ENCODE measurements at places on chromosomes 3 and 15. TPM values are rescaled to one million over a fixed set of nuclear protein-coding genes. Genes with fewer than 3 reads are reported as not detected.
A peak's percentile ranks its signal among the peaks of the same experiment; 100 is the strongest.

GRCh38 chr3:55511895-55512570, 24.9 kb upstream of the WNT5A start:
- no peak for DNase-seq

GRCh38 chr3:150243466-150243865, 164.6 kb upstream of the TSC22D2 start:
- DNase-seq = no peak

- DNase-seq = no peak
These were observed 325.5 kb downstream of the SATB1 start for GRCh38 chr3:18099611-18100010.

DNA sequence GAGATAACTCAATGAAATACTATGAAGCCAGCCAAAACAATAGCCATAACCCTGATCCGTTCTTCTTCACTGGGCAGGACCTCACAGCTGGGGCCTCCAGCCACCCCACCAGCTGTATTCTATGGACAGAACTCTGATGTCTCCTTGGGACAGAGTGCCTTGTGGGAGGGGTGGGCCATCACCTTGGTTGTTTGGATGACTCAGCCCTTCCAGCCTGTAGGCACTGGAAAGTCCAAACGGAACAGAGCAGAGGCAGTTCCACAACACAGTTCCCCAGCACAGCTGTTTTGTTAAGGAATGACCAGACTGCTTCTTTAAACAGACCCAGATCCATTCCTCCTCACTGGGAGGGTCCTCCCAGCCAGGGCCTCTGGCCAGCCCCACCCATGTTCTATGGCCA, 31.9 kb upstream of the ZBED2 start:
- no peak for DNase-seq

GRCh38 chr3:135324301-135324700, 529.2 kb downstream of the EPHB1 start:
- no peak for DNase-seq

- DNase-seq = no peak
These were observed 175.4 kb upstream of the GBE1 start for GRCh38 chr3:81936817-81937216.

DNA sequence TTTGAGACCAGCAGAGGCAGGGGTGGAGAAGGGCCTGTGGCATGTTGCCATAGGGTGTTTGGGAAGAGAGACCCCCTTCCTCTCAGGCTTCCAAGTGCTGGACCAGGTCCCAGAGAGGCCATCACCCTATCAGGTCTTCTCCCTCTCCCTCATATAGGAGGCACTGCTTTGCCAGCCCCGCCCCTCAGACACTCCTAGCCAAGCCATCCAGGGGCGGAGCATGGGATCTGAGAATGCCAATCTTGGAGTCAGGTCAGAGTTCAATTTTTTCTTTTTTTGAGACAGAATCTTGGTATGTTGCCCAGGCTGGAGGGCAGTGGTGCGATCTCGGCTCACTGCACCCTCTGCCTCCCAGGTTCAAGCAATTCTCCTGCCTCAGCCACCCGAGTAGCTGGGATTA, 32.7 kb downstream of the CRABP1 start:
- DNase-seq = no peak

DNA sequence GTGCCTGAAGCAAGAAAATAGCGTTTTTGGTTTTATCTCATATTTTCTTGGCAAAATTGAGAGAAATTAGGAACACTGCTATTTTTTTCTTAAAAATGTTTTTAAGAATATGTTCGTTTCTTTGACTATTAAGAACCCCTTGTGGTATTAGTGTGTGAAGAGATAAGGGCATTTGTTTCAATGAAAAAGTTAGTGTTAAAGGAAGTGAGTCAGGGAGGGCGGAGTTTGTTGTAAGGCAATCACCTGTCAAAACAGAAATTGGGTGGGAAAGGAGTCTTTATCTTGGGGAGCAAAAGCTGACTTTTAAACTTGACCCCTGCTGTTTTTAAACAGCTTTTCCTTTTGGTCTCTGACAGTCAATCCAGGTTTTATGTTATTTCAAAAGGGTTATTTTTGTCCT, 4.2 kb downstream of the RAP2B start:
- no peak for DNase-seq

- no peak for DNase-seq
These were observed 46.6 kb downstream of the TYRO3 start for GRCh38 chr15:41605566-41605965.

- no peak for DNase-seq
These were observed 60.9 kb downstream of the RPLP1 start for GRCh38 chr15:69513450-69513960.

DNA sequence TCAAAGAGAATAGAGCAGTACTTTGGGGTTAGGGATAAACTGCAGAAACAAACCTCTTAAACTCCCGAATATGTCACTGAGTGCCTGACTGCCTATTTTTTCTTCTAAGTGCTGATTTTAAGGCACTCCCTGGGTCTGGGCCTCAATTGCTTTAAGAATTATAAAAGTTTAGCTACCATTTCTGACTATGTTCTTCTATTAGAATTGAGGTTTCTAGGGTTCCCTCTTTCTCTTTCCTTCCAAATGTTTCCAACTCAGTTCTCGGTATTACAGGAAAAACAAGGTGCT, 28.9 kb downstream of the PLS1 start:
- no peak for DNase-seq

GRCh38 chr3:57512166-57512565, 32.0 kb downstream of the DNAH12 start:
- DNase-seq = no peak

- no peak for DNase-seq
These were observed 359.8 kb upstream of the C2CD4B start for GRCh38 chr15:62524848-62525247.

DNA sequence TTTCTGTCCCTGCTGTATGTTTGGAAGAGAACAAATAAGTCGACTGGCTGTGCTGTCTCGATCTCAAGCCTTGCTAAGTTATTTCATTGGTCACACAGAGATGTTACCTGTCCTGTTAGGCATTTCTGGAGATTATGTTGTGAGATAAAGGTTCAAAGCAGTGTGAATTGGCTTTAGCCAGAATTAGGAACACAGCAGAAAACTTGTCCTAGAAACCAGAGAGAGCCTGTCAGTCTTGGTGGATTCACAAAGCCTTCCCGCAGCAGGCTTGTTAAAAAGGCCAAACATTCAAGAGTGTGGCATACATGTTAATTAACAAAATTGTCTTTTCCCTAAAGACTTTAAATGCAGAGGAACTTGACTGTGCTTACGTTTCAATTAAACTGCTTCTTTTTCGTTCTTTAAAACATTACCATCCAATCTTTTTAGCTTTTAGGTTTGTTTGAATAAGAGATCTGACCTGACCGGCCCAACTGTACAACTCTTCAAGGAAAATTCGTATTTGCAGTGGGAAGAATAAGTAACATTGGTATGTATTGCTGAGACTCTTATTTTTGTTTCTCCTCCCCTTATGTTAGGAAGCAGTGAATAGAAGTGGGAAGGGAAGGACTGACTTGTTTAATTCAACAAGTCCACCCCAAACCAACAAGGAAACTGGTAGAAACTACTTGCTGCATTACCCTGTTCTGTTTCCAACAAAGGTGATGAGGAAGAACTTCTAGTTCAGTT, 25.2 kb downstream of the ABHD2 start:
- DNase-seq = no peak

DNA sequence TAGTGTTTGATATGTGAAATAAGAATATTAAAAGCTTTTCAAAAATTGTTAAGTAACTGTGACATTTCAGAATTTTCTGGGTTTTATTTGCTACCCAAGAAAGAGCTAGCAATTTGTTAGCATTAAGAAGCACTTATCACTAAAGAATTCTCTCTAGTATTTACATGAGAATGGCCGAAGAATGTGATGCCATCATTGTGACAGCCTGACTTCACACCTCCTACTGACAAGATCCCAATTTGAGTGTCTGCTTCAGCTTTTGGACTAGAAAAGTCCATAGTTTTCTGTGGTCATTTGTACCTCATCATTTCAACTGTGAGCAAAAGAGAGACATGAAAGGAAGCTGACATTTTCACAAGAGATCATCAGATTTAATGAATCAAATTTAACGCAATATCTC, 548.1 kb upstream of the AGTR1 start:
- no peak for DNase-seq

- DNase-seq = no peak
These were observed 183.8 kb upstream of the KCNMB2 start for GRCh38 chr3:178352326-178353005.

- no peak for DNase-seq
These were observed 156.2 kb downstream of the FGF12 start for GRCh38 chr3:192570821-192571791.

GRCh38 chr3:143830786-143831185, 17.5 kb downstream of the SLC9A9 start:
- no peak for DNase-seq

GRCh38 chr3:127374086-127375010, 86.5 kb upstream of the PRR20G start:
- DNase-seq = peak; percentile 79

DNA sequence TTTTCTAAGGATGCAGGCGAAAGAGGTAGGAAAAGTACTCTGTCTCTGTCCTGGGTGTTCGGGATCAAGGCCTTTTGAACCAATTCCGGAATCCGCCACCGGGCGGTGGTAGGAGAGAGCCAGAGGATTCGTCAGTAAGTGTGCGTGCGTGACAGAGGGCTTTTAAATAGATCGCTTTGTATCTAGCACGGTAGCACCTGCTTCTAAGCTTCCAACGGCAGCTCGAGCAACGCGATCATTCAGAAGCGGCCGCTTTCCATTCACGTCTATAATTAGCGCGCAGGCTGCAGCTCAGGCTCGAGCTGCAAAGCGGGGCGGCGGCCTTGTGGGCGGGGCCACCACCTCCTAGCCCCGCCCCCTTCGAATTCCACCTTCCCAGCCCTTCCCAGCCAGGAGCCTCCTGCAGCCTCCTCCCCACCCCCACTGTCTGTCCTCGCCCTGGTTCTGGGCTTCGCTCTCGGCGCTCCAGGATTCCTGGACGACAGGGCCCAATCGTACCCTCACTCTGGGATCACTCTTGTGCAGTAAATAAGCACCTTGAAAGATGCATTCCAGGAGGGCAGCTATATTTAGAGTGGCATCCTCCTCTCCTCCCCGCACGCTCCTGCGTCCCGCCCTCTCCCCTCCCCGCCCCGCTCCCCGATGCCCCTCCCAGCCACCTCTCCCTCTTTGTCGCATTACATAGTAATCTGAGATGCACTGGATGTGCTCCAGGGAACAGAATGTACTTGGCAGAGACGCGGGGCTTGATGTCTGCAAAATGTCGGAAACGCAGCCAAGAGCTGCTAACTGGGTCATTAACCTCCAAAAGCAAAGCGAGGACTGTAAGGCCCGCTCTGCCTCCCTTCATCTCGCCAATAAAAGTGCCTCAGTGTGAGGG, 224.1 kb upstream of the TPRG1 start:
- peak; percentile 87 for DNase-seq

- DNase-seq = no peak
These were observed 1041.2 kb downstream of the TUSC7 start for GRCh38 chr3:117750674-117751269.

DNA sequence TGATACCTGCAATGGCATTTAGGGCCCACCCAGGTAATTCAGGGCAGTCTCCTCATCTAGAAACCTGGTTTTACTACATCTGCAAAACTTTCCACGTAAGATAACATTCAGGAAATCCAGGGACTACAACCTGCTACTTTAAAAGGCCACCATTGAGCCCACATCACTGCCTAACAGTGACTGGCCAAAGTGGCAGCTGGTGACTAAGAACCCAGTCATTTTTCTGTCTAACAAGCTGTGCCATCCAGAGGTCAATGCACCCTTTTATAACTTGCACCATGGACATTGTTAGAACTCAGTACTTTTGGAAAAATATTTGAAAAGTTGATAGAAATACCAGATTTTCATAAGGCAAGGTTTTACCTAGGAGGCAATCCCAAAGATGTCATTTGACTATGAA, 492.4 kb downstream of the OTOL1 start:
- no peak for DNase-seq

GRCh38 chr3:52056521-52056967, at the start of gene DUSP7:
TSS of gene DUSP7 (minus strand) at chr3:52056571. CDS start at chr3:52056366, 205 bp downstream.
- DNase-seq = peak; percentile 64

DNA sequence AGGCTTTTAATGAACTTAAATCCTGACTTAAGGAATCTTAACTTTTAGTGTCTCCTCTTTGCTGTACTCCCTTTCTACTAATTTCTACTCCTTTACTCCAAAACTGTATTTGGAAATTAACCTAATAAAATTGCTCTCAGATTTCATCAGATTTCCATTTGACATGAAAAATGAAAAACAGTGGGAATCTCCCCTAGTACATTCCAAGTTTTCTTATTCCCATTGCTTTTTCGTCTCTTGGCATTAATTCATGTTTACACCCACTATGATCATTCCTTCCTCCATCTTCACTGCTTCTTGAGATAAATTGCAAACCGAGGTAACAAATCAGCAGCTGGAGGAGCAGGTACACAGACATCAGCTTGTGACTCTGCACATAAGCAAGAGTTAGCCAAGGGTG, 208.7 kb downstream of the VGLL3 start:
- DNase-seq = no peak

- no peak for DNase-seq
These were observed 46.7 kb downstream of the NKIRAS1 start for GRCh38 chr3:23869977-23870662.

DNA sequence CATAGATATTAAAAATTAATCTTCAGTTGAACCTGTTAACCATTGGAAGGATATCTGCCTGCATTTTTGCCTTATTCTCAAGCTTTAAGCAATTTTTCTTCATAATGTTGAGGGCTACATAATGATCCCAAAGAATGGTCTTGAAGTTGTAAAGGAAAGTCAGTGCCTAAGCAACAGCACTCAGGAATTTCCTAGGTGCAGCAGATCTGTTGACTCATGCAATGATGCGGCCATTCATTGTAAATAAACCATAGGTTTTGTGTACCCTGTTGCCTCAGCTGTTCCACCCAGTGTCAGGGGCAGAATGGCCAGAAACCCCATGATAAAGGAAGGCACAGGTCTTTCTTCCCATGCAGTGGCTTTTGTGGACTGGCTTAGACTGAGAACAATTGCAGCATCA, 78.4 kb upstream of the TRIM42 start:
- DNase-seq = no peak

- DNase-seq = no peak
These were observed 69.3 kb upstream of the CMTM7 start for GRCh38 chr3:32322311-32322710.

GRCh38 chr3:172592898-172593669, 69.9 kb upstream of the TNFSF10 start:
- no peak for DNase-seq

Gene SERINC4
- total RNA-seq = 0.16 TPM

Gene PLA2G4D
- total RNA-seq = 0.07 TPM

Gene SLCO2A1
- 2.3 TPM for total RNA-seq

Gene CFAP91
- 2.2 TPM for total RNA-seq

Gene BNC1
- not detected for total RNA-seq

Gene HDC
- not detected for total RNA-seq

Gene SAMD7
- not detected for total RNA-seq

Gene ZNF774
- total RNA-seq = 2.6 TPM

Gene ISLR2
- total RNA-seq = 8.9 TPM

Gene EPHA6
- total RNA-seq = 2.1 TPM

Gene HACL1
- 40.0 TPM for total RNA-seq

Gene SLC22A14
- not detected for total RNA-seq

Gene CCDC13
- 0.79 TPM for total RNA-seq

Gene TMEM158
- 18.5 TPM for total RNA-seq

Gene GOLGA8G
- total RNA-seq = not detected

Gene REC114
- not detected for total RNA-seq

Gene PPP2R3A
- total RNA-seq = 12.9 TPM

Gene HACD2
- total RNA-seq = 25.9 TPM
